Bronchial epithelial cell (primary cell): ENCODE measurements at places on chromosomes 1 and 21.

DNA sequence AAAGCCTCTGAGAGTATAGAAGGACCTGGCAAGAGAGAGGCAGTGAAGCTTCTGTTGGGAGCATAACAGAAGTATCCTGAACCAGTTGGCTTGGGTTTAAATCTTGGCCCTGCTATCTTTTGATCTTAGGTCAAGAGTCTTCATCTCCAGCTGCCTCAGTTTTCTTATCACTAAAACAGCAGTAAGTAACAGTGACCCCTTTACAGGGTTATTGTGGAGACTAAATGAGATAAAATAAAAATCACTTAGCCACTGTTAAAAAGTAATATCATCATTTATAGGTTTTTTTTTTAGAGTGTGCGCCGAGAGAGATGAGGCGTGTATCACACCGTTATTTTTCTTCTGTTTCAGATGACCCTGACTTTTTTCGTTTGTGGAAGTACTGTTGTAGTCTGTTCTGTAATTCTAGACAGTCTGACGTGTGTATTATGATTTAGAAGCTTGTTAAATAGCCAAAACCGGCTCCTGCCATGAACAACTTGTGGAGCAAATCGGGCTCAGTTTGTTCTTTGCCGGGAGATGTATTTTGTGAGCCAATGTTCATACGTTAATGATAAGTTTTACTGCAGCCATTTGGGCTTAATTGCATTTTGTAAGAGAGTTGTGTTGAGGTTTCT, 1.1 kb downstream of the THRAP3 start:
- no peak for DNase-seq

- no peak for DNase-seq
Measured at GRCh38 chr21:41403331-41403730, 22.7 kb upstream of the MX1 start.

DNA sequence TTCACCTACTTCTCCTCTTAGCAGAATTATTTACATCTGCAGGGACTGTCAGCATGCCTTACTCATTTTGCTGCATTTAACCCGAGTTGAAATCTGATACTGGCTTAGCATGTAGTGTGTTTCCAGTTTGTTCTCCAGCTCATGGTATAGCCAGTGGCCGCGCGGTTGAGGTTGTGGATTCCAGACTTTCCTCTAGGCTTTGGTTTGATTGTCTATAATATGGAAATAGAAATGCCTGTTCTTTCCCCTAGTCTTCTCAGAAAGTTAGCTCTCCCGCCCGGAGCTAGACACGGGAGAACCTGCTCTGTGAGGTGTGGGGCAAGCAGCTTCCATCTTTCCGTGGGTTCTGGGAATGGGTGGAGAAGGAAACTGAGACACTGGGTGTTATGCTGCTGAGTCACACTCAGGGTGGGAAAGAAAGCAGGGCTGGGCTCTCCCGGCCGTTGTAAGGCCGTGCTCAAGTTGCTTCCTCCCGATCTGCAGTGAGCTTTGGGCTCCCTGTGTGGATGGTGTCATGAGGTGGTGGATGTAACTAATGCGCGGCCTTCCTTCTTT, 206.8 kb upstream of the TMEM51 start:
- peak; percentile 84 for DNase-seq

GRCh38 chr1:87812871-87813577, 484.3 kb downstream of the LMO4 start:
- DNase-seq = no peak

- peak; percentile 9 for DNase-seq
Measured at GRCh38 chr1:187509091-187509490, 680.3 kb downstream of the PLA2G4A start.

DNA sequence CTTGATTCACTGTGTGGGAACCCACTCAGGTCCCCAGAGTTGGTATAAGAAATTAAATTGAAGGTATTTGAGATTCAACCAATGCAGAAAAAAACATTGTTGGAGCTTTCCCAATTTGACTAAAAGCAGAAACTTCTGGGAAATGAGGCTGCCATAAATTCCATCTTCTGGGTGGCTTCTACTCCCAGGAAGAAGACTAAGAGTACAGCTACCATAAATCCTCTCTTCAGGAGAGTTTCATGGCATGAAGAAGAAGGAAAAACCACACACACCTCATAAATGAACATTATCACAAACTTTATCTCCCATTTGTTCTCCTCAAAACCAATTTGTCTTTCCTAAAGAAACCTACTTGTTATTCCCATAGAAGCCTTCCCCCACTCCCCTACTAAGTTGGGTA, 283.9 kb downstream of the DPYD start:
- DNase-seq = no peak

DNA sequence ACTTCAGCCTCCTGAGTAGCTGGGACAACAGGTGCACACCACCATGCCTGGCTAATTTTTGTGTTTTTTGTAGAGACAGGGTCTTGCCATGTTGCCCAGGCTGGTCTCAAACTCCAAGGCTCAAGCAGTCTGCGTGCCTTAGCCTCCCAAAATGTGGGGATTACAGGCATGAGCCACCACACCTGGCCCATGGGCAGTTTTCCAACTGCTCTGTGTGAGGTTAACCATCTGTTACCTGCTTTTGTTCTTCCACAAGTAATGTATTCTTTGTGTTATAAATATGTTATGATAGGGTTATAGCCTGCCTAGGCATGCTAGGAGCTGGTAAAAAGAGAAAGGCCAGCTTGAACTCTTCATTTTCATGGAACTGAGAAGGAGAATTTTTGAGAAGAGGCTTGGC, 30.7 kb downstream of the TUFT1 start:
- DNase-seq = no peak

GRCh38 chr21:44517175-44517899, 22.7 kb downstream of the KRTAP10-1 start:
- no peak for DNase-seq

DNA sequence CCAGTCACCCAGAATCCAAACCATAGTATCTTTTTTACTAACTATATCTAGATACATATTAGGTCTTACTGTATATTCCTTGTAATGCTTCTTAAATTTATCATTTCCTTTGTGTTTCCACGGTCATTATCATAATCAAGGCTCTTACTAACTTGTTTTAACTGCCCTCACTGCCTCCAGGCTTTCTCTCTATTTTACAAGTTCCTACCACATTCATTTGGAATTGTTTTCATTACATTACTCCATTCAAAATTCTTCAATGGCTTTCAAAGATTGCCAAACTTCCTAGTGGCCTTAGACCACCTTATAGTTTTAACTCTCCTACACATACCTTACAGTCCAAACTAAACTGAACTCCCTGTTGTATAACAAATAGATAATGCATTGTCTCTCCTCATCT, 6.3 kb downstream of the HFM1 start:
- DNase-seq = no peak

DNA sequence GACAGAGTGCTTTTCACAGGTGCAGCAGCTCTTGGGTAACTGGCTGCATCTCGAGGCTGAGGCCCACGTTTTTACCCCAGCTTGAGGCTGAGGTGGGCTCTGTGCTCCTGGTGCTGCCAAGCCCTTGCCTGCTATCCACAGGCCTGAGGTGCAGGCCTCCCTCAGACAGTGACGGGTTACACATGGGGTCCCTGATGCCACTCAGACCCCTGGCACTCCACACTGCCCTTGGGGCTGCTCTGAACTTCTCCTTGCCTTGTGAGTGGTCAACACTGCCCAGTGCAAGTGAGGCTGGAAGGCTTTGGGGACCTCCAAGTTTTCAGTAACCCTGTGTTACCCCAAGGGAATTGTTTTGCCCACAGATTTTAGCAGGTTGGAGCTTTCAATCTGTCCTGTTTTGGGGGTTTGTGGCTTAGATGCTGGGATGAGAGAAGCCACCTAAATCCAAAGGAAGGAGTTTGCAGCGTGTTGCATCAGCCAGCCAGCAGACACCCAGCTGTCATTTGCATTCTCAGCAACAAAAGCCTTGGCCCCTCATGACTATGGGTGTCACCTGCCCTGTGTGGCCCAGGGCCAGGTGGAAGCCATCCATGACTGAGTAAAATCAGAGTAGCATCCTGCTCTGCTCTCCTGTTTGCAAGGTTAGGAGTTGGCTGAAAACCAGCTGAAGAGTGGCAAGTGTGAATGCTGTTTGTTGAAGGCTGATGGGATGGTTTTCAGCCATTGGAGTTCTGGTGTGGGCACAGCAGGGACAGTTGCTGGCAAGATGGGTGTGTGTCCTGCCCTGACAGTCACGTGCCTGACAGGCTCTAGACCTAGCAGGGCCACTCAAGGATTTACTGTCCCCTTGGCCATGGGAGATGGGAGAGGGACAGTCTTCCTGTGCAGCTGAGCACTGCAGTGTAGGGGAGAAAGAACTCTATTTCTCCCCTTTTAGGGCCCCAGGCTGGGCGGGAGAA, 3.2 kb downstream of the RNF187 start:
- no peak for DNase-seq

- DNase-seq = peak; percentile 96
Measured at GRCh38 chr1:246608616-246609376, 42.5 kb downstream of the CNST start.

GRCh38 chr1:28737307-28738132, 780 bp downstream of the YTHDF2 start:
- peak; percentile 40 for DNase-seq

DNA sequence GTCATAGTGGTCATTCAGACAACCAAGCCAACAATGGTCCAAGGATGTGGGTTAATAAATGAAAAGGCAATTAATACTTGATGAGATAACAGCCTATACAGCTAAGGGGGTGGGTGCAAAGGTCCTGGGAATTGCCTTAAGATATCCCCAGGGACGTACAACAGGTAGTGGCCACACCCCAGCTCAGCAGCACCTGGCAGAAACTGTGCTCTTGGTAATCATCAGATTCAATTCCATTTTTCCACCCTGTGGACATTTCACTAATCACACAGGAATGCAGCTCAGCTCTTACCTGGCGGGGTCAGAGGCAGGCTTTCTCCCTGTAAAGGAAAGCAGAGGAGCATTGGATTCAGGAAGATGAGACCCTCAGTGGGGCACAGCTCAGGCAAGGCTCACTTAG, 32.9 kb downstream of the FCRL5 start:
- DNase-seq = no peak

- DNase-seq = peak; percentile 19
Measured at GRCh38 chr1:221664253-221664652, 77.6 kb downstream of the DUSP10 start.

GRCh38 chr1:1132042-1132950, 16.4 kb upstream of the C1orf159 start:
- DNase-seq = no peak

- no peak for DNase-seq
Measured at GRCh38 chr1:51216631-51217030, 19.4 kb upstream of the RNF11 start.

DNA sequence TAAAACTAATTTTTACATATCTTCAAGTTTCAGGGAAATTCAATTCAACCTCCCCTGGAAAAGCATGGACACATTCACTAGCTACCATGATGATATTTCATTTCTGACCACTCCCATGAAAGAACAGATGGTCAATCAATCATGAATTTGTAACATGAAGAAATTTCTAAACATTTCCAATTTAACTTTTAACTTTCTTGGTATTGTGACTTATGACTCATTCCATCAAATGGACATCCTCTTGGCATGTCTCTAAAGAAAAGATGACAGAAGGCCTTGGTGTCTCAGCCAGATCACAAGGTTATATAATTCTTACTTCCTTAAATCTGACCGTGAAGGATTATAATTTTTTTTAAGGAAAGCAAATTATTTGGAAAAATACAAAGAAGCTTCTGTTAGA, 10.5 kb upstream of the MCOLN3 start:
- DNase-seq = no peak

GRCh38 chr21:32281531-32281930, 2.7 kb upstream of the MIS18A start:
- no peak for DNase-seq

DNA sequence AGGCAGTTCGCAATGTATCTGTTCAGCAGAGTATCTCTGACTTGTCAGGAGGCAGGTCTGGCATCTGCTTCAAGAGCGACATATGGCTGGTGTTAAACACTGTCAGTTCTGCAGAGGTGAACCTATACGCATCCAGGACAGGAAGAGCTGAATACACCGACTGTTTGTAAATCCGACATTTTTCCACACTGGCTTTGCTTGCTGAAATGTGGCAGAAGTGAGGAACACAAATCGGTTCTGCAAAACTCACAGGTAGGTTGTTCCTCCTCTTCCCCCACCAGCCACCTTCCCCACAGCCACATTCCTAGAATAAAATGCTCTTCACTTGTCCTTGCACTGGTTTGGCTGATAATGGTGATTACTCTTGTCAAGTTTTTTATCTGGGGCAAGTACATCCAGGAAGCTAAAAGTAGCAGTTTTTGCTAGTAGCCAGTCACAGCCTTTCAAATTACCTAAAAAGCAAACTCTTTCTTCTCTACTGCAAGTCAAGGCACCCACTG, 289.2 kb downstream of the GRIK1 start:
- no peak for DNase-seq

GRCh38 chr1:55309053-55309452, 93.9 kb upstream of the USP24 start:
- DNase-seq = no peak

DNA sequence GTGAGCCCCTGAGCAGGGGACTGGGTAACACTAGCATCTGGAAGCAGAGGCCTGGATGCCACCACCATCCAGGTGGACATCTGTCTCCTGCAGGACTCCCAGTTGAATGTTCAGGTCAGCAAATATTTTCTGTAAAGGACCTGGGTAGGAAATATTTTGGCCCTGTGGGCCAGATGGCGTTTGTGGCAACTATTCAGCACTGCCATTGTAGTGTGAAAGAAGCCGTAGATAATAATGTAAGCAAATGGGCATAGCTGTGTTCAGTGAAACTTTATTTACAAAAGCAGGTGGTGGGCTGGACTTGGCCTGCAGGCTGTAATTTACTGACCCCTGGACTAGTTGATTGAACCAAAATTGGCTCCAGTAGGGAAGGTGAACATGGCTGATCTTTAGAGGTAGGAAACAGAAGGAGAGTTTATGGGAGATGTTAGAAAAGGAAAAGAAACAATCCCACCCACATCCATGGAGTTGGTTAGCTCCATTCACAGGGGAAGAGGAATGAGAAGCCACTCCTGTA, 20.0 kb upstream of the CD101 start:
- no peak for DNase-seq

GRCh38 chr1:71269818-71270217, 189.0 kb upstream of the ZRANB2 start:
- DNase-seq = peak; percentile 38

DNA sequence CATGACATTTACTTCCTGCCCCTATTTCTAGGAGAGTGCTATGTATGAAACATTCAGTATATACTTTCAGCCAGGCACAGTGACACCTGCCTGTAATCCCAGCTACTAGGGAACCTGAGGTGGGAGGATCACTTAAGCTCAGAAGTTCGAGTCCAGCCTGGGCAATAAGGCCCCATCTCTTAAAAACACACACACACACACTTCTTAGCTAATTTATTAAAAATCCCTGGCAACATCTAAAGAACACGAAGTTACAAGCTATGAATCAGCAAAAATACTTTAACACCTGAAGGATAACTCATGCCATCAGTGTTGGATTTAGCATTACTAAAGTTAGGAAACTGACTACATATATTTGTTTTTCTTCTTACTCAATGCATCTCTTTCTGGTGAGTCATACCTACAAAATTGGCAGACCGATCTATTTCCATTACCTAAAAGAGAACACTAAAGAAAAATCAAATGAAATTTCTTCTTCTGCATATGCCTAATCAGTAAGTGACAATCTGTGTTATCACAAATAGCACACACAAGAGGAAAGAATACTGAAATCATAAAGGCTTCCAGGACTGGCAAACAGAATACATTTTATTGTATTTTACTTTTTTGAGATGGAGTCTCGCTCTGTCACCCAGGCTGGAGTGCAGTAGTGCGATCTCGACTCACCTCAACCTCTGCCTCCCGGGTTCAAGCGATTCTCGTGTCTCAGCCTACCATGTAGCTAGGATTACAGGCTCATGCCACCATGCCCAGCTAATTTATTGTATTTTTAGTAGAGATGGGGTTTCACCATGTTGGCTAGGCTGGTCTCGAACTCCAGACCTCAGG, 41.4 kb downstream of the RNF115 start:
- peak; percentile 98 for DNase-seq

GRCh38 chr1:150009604-150010392, 728 bp downstream of the OTUD7B start:
- DNase-seq = peak; percentile 83
